ENCODE measurements at places on chromosomes 5 and 9.

GRCh38 chr9:13786131-13786530 is 506.6 kb upstream of the MPDZ start:
- no peak for DNase-seq

DNA sequence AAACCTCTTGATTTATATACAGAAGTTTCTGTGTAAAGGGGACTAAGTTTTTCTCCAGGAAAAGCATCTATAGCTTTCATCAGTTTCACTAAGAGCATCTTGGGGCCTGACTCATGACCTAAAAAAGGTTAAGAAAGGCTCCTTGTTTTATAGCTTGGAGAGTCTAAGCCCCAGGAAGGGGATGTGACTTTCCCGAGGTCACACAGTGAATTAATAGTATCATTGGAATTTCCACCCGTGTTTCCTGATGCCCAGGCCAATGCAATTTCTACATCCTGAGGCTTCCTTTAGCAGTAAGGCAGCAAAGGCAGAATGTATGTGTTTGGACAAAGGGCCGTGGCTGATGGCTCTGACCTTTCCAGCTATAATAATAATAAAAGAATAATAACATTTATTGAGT is 8.6 kb downstream of the MORN5 start:
- DNase-seq = no peak

DNA sequence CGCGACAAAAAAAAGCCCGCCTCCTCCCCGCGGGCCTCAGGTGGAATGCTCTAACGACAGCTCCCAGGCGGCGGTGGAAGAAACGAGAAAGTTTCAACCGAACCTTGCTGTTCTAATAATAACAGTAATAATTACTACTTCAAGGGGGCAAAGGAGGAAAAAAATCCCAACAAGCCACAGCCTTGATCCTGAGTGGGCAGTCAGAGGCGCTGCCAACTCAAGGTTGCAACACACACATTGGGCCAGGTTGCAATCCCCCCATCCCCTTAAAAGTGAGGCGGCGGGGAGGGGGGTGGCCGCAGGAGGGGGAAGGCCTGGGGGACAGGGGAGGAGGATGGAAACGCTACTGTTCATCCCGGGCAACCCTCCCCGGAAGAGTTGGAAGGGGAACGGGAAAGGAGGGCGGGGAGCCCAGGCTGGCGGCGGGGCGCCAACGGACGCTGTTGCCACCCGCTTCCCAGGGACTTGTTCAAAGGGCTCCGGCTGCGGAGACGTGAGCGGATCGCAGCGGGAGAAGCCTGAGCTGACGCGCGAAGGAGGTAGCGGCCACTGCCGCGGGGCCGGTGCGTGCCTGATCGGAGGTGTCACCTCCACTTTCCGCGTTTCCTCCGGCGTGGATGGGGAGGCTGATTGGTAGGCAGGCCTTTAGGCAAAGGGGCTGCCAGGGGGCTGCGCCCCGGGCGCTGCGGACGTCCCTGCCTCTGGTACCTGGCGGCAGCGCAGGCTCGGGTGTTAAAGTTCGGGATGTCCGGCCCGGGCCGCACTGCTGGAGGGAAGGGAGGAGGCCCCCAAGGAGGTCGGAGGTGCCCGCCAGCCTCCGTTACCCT is 647 bp downstream of the SMARCA2 start:
- DNase-seq = peak; percentile 57

- DNase-seq = no peak
Observed at GRCh38 chr5:38376404-38376803, 118.0 kb downstream of the EGFLAM start.

- DNase-seq = no peak
Observed at GRCh38 chr5:4514067-4514648, 626.0 kb upstream of the ADAMTS16 start.

GRCh38 chr9:129550199-129550839 is 70.6 kb downstream of the C9orf50 start:
- DNase-seq = no peak

DNA sequence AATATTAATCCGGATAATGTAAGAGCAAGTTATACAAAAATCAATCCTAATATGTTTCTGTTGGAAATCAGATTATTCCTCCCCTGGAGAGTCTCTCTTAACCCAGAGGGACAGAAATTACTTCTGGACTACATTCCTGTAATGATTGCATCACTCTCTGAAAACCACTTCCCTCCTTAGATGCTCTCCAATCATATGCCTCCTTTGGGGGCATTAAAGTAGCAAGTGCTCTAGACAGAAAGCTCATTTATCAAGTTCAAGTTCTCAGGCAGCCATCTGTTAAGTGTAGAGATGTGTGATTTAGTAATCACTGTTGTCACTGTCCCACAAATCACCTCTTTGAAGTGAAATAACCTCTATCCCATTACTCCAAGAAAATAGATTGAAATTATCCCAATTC is 247.1 kb downstream of the SLCO4C1 start:
- peak; percentile 24 for DNase-seq

DNA sequence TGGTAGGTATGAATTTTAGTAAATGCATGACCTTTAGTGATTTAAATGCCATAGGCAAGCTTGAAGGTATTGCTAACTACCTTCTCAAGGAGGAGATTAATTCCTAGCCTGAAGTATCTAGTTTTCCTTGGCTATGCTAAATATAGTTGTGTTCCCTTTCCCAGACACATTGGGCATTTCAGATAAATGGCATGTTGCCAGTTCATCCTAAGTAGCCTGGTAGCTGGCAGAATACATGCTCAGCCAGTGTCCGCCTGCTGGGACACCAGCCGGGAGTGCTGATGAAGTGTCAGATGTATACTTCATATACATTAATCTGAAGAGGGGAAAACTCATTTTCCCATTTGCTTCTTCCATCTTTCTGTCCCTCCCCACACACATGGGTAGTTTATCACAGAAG is 196.9 kb downstream of the MAST4 start:
- DNase-seq = no peak

- DNase-seq = no peak
Observed at GRCh38 chr9:21477466-21477865, 4.6 kb downstream of the IFNE start.

GRCh38 chr9:8223861-8224260 is 424.3 kb upstream of the DMAC1 start:
- no peak for DNase-seq

- no peak for DNase-seq
Observed at GRCh38 chr5:35821513-35821912, 35.2 kb upstream of the IL7R start.

DNA sequence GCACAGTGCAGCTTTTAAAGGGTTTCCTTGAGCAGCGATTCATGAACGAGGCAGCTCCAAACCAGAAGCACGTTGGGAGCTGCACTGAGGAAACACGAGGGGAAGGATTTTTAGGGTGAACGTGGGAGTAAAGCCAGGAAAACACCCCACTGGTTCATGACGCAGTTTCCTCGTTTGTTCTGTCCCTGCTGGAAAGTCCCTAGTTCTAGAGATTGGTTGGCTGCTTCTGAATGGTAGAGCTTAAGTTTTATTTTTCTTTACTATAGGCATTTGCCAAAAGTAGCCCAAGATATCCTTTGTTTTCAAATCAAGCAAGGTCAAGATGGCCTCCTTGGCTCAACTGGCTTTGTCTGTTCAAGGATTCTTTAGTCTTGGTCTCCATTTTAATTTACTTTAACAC is 116.5 kb upstream of the CACNA1B start:
- no peak for DNase-seq

DNA sequence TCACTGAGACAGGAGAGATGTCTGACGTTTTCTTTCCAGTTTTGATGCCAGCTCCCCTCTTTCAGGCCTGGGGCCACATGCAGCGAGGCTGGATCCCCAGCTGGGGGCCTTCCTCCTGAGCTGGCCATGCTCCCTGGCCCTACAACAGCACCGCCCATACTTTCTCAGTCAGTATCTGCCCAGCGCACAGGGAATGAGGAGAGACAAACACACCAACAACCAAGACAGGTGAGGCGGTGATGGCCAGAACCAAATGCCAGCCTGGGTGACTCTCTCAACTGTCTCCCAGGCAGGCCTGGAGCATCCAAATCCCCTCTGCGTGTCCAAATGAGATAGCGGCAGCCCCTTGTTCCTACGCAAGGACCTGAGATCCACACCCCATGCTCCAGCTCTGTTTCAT is 109.6 kb downstream of the ROR2 start:
- DNase-seq = no peak

- DNase-seq = no peak
Observed at GRCh38 chr9:35506359-35506758, 16.4 kb downstream of the RUSC2 start.

DNA sequence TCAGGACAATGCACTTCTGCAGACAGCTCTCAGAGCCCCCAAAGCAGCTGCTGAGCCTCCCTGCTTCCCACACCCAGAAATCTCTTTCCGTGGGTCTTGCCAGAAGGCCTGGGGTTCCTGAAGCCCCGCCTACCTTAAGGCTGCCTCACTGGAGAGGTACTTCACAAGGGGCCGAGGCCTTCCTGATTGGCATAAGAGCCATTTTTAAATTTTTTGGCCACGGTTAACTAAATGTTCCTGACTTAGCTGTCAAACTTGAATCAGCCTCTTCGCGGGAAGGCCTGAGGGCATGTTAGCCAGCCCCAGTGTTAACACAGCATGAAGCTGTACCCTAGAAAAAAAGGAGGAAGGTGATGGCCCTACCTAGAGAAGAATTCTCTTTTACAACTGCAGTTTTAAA is 20.7 kb upstream of the EPB41L4B start:
- DNase-seq = no peak

DNA sequence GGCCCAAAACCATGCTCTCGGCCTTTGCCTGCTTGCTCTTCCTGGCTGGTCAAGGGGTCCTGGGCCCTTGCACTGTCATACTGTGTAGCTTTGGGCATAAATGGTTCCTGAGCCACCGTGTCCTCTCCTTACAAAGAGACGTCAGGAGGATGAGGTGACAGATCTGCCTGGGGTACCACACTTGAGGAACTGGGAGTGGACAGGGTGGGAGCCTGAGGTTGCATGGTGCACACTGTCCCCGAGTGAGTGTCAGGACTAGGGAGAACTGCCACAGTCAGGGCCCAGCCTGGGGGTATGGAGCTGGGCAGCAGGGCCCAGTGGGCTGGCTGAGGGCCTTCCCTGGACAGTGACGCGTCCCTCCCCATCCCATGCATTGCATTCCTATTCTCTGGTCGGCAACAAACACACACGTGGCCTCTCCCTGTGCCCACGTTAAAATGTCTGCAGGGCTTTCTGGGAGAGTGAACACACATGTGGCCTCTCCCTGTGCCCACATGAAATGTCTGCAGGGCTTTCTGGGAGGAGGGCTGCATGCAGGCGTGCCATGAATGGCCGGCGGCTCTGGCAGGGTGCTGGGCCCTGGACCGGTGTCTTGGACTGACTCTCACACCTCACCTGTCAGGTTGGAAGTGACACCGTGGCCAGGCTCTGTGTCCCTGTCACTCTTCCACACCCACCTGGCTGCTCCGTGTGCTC is 122.1 kb upstream of the COL5A1 start:
- DNase-seq = no peak

DNA sequence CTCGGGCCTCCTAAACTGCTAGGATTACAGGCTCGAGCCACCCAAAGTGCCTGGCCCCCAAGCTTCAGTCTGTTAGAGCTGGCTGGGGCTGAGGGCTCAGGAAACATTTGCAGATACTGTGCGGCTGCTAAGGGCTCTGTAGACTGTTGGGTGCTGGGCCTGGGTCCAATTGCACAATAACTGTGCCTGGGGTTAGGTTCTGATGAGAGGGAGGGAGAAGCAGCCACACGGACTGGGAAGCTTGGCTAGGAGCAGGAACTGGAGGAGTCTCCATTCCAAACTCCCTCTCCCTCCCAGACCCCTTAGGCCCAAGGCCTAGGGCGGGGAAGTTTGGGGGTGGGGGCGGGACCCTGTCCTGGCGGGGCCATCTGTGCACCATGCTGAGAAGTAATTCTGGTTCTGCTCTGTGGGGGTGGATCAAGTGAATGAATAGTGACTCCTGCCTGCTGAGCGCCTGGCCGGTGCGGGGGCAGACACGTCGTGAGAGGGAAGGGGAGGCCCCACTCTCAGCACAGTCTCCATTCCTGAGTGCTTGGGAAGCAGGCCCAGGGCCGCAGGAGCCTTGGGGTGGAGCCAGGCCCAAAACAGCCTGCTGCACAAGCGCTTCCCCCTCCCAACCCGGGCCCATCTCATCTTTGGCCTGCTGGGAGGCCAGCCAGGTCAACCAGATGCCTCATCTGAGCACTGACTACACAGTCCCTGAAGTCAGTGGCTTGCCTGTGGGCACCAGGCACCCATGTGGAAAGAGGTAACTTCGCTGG is 1.5 kb downstream of the ASS1 start:
- peak; percentile 43 for DNase-seq

DNA sequence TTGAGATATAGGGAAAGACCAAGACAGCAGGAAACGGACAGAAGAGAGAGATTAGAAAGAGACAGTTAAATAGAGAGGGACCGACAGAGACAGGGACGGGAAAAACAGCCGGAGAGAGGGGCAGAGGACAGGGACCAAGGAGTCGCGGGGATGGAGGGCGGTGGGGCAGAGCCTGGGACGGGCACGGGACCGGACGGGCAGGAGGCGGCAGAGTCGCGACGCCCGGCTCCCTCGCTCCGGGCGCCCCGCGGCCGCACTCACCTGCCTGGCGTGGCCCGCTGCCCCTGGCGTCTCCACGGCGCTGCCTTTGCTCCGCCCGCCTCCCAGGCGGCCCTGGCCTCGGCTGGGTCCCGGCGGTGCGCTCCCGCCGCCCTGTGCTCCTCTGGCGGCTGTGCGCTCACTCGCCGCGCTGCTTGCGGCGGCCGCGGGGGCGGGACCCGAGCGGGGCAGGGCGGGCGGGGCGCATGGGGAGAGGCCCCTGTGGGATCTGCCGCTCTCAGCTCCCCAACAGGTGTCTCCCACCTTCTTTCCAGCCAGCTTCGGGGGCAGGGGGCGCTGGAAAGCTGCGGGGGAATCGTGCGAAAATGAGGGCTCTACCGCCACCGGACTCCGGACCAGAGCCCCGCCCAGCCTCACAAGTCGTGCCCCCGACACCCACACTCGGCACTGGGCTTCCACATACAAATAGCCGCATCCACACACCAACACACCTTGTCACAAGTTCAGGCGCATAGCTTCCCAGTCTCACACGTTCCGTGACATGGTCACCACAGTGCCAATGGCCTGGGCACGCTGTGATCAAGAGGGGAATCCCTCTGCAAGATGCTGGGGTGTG is at the start of gene ARID3C:
Gene ARID3C, minus strand, starts transcription at position 411 of the 835 bp plus-strand sequence. CDS start 1,052 bp downstream, outside the sequence.
- DNase-seq = no peak

GRCh38 chr9:137372693-137373610 is 50.0 kb downstream of the EXD3 start:
- no peak for DNase-seq

DNA sequence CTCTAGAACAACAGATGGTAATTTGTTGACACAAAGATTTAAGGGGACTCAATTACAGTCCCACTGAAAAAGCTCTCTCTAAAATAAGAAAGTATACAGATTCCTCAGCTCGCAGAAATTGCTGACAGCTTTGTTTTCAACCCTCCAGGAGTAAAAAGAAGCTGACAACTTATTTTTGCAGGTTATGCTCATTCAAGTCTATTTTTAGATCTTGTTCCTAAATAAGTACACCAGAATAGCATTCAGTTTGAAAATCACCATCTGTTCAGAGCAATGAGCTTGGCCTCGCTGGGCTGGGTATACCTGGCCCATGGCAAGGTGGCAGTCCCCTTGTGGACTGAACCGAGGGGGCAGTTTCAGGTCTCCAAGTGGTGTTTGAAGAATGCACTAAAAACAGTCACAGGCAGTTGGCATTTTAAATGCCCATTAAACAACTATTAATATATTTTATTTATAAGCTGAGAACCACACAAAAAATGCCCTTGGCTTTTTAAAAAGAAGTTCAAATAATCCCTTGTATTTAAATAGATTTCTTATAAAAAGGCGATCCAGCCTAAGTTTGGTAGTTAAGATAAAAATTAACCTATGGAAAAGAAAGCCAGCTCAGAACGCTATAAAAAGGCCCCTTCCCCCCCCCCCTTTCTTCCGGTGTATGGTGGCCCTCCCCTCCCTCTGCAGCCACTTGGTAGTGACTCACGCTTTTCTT is 169.2 kb downstream of the AUH start:
- no peak for DNase-seq

- DNase-seq = no peak
Observed at GRCh38 chr5:6759983-6760382, 46.8 kb downstream of the TENT4A start.

Data from RKO (cell line).